T follicular helper cell (primary cell): ENCODE measurements at places on chromosomes 4 and X.

GRCh38 chrX:111743316-111743715, 62.3 kb downstream of the ALG13 start:
- no peak for DNase-seq

DNA sequence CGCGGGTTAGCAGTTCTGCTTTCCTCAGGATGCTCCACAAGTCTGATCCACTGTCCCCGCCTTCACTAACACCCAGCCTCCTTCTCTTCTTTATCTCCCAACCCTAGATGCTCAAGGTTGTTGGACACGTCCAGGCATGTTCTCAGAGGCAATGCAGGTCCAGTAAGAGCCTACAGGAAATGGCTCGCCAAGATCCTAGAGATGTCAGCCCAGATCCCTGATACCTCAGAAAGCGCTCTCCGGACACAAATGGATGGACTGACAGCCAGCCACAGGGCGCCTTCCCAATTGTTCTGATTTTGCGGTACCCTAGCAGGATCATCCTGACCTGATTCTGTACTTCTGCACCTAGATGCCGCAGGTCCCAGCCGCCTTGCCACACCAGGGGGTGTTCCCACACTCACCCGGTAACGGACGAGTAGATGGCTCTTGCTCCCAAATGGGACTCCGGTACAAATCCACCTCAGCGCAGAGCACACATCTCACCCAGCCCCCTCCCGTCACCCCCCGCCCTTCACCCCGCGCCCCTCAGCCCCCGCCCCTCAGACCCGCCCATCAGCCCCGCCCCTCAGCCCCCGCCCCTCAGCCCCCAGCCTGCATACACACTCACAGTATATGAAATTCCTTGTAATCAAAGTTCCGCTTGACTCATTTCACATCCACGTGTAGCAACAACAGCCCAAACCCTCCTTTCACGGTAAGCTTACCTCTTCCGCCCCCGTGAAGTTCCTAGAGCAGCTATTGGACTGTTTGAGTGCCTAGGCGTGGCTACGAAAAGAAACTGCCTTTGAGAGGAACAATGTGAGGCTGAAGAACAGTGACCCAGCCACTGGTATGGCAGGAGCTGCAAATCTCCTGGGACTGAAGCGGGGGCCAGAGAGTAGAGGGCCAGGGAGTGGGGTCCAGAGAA, at the start of gene EDA2R:
Gene EDA2R (minus strand): TSS at position 488 of the 910 bp plus-strand sequence. CDS start 23,058 bp downstream, outside the sequence.
- DNase-seq = no peak

- no peak for DNase-seq
Measured at GRCh38 chr4:76548704-76549103, 113.7 kb downstream of the SHROOM3 start.

DNA sequence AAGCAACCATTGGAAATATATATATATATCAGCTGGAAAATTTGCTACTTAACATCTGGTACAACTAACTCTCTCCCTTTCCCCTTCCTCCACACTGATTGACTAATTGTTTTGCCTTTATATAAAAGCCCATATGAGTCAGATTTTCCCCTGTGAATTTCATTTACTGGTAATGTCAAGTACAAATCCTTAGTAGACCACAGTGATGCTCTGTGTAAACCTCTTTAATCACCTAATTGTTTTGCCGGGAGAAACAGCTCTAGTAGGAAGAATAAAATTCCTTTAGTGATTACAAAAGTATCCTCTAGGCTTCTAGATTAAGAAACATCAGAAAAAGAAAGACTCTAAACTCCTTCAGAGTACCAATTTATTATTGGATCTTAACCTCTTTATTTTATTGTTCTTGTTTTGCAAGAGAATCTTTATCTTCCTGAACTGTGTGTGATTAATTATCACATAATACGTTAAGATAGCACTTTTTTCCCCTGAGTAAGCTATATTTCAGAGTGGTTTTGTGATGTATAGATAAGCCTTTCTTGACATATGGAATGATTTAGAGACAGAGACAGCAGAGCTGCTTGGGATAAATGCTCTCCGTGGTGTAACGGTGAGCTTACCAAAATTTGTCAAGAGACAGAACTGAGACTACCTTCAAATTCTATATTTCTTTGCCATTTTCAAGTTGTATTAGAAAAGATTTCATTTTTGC, 1606.4 kb upstream of the TENM3 start:
- DNase-seq = no peak

- DNase-seq = no peak
Measured at GRCh38 chr4:88158038-88158488, 376 bp downstream of the ABCG2 start.
